AG09309 (cell line): ENCODE measurements at places on chromosomes 13 and 19.
A peak's percentile ranks its signal among the peaks of the same experiment; 100 is the strongest.

DNA sequence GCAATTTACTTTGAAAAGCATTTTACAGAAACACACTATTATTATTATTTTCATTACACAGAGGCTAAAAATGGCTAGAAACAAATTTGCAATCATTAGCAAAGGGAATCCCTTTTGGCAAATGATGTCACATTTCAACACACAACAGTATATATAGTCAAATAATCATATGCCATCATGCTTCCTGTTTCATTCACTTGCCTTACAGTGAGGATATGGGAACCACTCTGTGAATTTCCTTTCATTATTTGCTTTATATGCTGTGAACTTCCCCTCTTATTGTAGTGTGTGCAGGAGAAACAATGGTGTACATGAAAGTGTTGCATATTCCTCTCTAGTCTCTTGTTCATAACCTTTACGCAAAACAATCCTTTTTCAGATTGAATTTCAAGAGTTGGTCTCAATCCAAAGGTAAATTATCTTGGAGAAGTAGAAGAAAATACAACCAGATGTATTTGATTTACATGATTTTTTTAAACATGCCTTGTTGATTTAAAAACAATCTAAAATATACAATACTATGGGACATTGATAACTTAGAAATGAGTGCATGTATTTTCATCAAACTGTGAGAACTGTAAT is 657.3 kb downstream of the EFNB2 start:
- no peak for DNase-seq

DNA sequence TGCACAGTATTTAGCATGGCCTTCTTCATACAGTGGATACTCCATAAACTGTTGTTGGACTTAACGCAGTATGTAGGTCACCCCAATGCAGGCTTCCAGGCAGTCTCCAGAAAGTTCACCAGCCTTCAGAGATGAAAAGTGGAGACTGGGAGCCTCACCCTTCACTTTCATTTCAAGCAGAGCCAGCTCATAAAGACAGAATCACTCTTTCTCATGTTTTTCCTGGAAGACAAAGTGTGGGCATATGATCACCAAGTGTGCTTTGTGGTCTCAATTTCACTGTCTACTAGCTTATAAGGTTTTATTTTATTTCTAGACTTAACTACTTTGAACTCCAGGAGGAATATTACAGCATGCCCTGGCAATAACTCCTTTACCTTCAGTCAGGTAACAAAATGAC is 26.3 kb upstream of the TNFSF11 start:
- no peak for DNase-seq

- no peak for DNase-seq
Observed at GRCh38 chr13:71578048-71578447, 289.0 kb downstream of the DACH1 start.

DNA sequence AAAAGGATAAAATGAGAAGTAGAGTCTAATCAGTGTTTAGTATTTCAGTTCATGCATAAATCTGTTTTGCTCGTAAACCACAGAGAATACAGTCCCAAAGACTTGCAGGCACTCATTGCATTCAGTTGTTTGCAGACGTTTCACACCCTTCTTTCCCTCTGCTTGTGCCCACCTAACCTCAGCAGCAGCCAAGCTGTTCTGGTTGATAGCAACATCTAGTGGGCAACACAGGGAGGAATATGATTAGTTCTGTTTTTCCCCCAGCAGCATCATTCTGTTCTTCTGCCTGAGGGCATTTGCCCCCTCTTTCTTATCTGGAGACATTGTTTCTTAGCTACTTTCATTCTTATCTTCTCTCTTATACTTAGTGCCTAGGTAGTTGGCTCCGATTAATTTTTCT is 135.6 kb downstream of the PAN3 start:
- no peak for DNase-seq

DNA sequence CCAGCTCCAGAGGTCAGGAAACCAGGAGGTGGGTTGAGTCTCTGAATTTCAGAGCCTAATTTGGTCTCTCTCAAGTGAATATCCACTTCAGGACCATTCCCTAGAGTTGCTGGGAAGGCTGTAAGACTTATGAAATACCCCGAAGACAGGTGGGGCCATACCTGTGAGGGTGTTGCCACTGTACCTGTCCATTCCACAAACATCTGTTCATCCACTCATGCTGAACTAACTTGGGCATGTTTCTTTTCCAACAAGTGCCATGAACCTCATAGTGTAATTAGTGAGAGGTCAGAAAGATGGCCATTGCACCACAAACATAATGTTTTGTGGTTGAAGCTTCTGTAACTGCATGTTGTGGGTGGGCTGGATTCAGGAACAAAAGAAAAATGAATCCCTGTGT is 7.8 kb downstream of the ILF3 start:
- DNase-seq = no peak

GRCh38 chr19:58304748-58305064 is 471 bp upstream of the ERVK3-1 start:
- DNase-seq = no peak

DNA sequence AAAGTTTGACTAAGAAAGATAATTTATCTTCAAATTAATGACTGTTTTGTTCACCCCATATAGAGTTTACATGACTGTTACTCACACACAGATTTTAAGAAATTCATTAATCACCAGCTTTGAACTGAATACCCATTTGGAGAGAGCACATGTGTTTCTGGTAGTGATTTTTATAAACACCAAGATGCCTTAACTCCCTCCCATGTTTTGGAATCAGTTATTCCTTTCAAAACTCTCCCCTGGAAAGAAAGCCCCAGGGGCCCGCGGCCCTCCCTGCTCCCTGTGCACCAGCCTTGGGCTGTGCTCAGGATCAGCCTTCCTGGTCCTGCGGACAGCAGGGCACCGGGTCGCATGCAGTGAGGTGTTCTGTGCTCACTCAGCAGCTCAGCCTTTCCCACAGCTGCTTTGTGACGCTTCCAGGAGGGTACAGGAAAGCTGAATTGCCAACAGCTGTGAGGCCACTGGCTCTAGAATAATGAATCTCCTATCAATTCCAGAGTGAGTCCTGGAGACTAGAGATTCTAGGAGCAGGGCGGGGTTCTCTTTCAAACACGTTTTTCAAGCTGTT is 483.2 kb downstream of the EFNB2 start:
- peak; percentile 5 for DNase-seq
